ENCODE measurements at places on chromosomes 7 and 10.

- peaks cover 2% of the 10 kb centered on the region for H3K4me1 ChIP-seq
- H3K4me3 ChIP-seq: no peak overlapping the region
- DNase-seq: no peak
- no peaks in the 10 kb centered on the region for H3K36me3 ChIP-seq
- H3K27ac ChIP-seq: no peak overlapping the region
- H3K27me3 ChIP-seq: no peaks in the 10 kb centered on the region
Observed at GRCh38 chr10:97215619-97216260, 30.0 kb upstream of the SLIT1 start.

DNA sequence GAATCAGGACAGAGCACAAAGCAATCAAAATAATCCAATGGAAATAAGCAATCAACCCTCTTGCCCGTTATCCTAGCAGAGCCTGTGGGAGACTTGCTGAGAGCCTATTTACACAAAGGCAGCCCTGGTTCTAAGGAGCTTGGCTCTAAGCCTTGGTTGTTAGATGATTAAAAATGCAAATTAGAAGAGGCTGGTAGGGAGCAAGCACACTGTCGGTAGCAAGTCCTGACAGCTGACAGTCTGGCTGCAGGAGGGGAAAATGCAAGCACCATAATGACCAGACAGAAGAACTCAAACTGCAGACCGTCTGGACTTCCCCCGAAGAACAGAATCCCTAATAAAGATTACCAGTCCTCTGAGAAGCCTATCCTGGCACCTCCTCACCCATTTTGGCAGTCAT lies 131.8 kb upstream of the CTTNBP2 start:
- H3K4me1 ChIP-seq: no peaks in the 10 kb centered on the region
- peaks cover 4% of the 10 kb centered on the region for H3K27me3 ChIP-seq
- no peak overlapping the region for H3K27ac ChIP-seq
- DNase-seq: peak; percentile 36
- H3K4me3 ChIP-seq: no peak overlapping the region

DNA sequence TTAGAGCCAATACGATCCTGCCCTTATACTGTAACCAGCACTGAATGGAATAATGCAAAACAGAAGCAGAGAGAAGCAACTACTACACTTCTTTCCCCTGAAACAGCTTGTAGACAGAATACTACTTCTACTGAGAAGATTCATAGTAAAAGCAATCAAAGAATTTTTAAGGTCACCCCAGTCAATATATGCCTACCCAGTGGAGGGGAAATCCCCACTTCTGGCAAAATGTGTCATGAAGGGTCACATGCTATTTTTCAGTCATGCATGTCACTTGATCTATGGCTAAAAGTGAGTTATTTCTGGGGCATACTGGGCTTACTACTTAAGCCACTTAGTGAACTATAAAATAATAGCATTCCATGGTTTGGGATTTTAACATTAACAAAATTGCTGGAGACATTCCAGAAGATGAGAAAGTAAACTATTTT lies 25.6 kb downstream of the IRF5 start:
- H3K27ac ChIP-seq: no peak overlapping the region
- no peak for DNase-seq
- H3K36me3 ChIP-seq: peaks cover 14% of the 10 kb centered on the region
- H3K4me3 ChIP-seq: no peak overlapping the region
- H3K4me1 ChIP-seq: no peaks in the 10 kb centered on the region

GRCh38 chr7:91571601-91572000 lies 307.4 kb downstream of the FZD1 start:
- DNase-seq: no peak
- H3K36me3 ChIP-seq: no peaks in the 10 kb centered on the region
- H3K4me1 ChIP-seq: peaks cover 5% of the 10 kb centered on the region
- no peak overlapping the region for H3K4me3 ChIP-seq
- H3K27ac ChIP-seq: no peak overlapping the region

- no peak overlapping the region for H3K27ac ChIP-seq
- H3K27me3 ChIP-seq: no peaks in the 10 kb centered on the region
- H3K4me3 ChIP-seq: no peak overlapping the region
- H3K4me1 ChIP-seq: peaks cover 10% of the 10 kb centered on the region
Observed at GRCh38 chr7:3955026-3955425, 654.0 kb downstream of the SDK1 start.

DNA sequence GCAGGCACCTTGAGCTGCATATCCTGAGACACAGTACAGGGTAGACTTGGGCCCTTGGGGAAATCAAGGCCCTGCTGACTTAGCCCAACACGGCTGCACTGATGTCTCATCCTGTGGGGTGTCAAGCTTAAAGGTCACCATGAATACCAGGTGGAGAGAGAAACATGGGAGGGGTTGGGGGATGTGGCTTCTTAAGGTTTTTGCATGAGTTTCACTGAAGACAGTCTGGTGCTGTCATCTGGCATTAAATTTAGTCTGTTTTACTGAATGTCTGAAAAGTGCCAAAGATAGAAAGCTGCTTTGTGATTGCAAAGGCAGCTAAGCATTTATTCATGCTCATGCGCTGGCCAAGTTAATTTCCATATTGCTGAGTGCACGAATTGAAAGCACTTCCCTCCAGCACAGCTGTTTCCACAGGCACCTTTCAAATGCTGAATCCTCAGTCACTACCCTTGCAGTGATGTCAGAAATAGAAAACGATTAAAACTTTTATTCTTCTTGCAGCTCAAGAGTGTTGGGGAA lies 102.1 kb downstream of the OSBPL3 start:
- no peak overlapping the region for H3K27ac ChIP-seq
- no peaks in the 10 kb centered on the region for H3K27me3 ChIP-seq
- H3K4me3 ChIP-seq: no peak overlapping the region
- H3K4me1 ChIP-seq: no peaks in the 10 kb centered on the region

GRCh38 chr10:85649461-85649860 lies 717.1 kb downstream of the GRID1 start:
- H3K27ac ChIP-seq: no peak overlapping the region
- peaks cover 14% of the 10 kb centered on the region for H3K36me3 ChIP-seq
- H3K4me3 ChIP-seq: no peak overlapping the region
- no peaks in the 10 kb centered on the region for H3K27me3 ChIP-seq

DNA sequence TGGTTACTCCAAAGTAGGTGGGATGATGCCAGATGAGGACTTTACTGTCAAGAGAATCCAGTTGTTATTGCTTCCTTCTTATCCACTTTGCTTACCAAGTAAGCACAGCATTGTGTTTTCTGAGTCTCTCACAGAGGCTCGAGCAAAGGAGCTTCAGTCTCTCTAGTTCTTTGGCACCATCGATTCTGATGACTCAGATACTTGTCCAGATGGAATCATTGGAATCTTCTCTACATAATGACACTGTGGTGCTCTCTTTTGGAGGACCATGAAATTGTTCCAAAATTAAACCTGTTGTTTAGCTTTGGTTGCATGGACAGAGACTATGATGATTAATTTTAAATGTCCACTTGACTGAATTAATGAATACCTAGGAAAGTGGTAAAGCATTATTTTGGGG lies 132.6 kb downstream of the NXPH1 start:
- no peak for DNase-seq
- no peak overlapping the region for H3K27ac ChIP-seq
- H3K27me3 ChIP-seq: no peaks in the 10 kb centered on the region
- H3K4me3 ChIP-seq: no peak overlapping the region
- no peaks in the 10 kb centered on the region for H3K36me3 ChIP-seq
